ENCODE measurements at places on chromosomes 3 and 15. TPM values are rescaled to one million over a fixed set of nuclear protein-coding genes. Genes with fewer than 3 reads are reported as not detected.

Gene GATA2
- 2.3 TPM for total RNA-seq

Gene CLRN1
- total RNA-seq, result not detected

Gene GOLGA6D
- total RNA-seq, result not detected

Gene SRGAP3
- total RNA-seq, result 0.42 TPM

Gene NLGN1
- not detected for total RNA-seq

Gene CLDN18
- 0.18 TPM for total RNA-seq

Gene INSYN1
- total RNA-seq, result not detected

Gene ISG20
- 37.8 TPM for total RNA-seq

Gene CDHR4
- total RNA-seq, result not detected

Gene PIERCE2
- 0.30 TPM for total RNA-seq

Gene NSMCE3
- total RNA-seq, result 9.4 TPM

Gene ZNF106
- 40.9 TPM for total RNA-seq

Gene CX3CR1
- 0.32 TPM for total RNA-seq

Gene CHRNA7
- 0.21 TPM for total RNA-seq

Gene PLXNA1
- 28.9 TPM for total RNA-seq

Gene FAM81A
- total RNA-seq, result 0.81 TPM

Gene AHSG
- 0.86 TPM for total RNA-seq

Gene GOLGA8Q
- not detected for total RNA-seq

Gene PPARG
- 0.83 TPM for total RNA-seq

Gene CYP11A1
- total RNA-seq, result 0.33 TPM
